ENCODE measurements at places on chromosomes 4 and X.

DNA sequence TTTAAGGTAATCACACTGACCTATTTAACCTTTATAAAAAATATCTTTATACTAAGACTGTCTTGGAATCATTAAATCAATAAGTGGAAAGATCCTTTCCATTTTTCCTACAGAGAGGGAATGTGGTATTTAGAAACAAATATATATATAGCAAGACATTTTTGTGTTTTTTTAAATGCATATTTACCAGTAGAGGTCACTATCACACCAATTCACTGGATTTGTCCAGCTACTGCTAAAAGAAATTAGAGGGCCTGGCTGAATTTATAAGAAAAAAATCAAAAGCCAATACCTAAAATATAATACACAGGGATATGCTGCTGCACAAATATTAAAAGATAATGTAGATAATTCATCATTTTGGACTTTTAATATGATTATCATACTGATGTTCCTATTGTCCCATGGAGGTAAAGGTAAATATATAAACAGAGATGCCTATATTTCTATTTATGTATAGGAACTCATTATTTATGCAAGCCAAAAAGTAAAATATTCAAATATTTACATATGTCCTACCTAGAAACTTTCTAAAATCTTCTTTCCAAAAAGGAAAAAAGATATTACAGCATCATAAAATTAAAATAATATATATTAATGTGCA is 69.5 kb downstream of the PDE5A start:
- DNase-seq = no peak

DNA sequence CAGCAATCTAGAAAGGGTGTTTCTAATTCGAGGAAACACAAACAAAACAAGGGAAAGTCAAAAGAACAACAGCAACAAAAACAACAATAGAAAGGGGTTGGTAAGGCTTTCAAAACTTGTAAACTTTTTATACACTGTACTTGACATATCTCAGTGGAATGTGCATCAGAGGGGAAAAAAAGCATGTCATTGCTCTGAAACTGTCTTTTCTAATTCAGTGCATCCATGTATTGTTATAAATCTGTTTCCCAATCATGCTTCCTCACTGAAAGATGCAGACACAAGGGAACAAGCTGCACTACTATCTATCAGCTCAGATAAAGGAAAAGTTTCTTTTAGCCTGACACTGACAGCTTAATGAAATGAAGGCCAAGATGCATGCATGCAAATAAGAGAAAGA is 44.2 kb upstream of the PCDH18 start:
- no peak for DNase-seq

- DNase-seq = no peak
Measured at GRCh38 chr4:163217505-163217904, 50.8 kb upstream of the NAF1 start.

DNA sequence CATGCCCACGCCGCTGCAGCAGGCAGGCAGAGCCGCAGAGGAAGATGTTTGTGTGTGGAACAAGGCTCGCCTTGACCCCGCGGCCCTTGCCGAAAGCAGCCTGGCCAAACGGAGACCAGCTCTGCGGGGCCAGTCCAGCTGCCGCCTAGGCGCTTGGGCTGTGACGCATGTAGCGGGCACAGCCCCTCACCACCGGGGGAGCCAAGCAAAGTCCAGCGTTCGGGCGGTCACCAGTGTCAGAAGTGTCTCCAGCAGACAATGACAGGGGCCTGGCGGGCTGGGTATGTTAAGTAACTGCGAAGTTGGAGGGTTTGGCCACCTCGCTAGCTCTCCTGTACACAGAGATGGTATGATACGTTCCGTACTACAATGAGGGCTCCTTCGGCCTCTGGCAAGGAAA is 1.3 kb downstream of the AMER1 start:
- DNase-seq = peak; percentile 4

DNA sequence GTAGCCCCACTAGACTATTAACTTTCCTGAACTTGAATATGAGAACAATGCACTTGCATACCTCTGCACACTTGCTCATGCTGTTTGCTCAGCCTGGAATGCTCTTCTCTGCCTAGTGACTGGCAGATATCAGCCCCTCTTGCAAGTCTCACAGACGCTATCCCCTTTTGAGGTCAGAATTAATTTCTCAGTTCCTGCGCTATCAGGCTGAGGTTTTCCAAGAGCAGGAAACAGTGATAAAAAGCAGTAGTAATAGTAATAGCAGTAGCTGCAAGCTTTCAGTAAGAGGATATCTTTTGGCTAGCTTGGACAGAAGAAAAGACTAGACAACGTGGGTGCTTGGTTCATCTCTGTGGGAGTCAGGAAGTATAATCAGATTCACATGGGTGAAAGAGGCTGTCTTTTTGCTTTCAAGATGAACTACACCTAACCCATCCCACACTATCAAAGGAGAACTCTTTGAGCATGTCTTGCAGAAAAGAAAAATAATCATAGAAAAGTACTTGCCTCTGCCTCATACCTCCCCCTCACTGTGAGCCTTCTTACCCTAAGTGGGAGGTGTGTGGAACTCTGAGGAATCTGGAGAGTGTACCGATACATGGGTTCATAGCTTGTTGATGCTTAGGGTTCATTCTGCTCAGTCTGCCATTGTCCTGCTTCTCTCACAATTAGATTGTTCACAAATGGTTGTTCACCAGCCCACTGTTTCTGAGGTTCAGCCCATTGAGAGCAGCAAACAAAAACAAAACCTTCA is 11.3 kb upstream of the DRP2 start:
- DNase-seq = no peak

DNA sequence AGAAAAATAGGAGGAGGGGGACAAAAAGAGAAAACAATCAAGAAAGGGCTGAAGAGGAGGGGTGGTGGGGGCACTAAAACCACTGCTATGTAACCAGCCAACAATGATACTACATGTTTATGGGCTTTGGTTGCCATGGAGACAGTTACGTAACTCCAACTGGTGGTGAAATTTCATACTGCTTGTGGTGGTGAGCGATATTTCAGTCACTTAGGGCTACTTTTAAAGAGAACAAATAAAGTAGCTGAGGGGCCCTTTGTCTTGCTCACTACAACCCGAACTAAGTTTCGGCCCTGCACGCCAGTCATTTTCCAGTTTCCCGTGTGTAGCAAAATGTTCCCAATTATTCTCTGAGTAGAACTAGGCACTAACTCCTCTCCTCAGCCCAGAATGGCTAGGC is 275.2 kb upstream of the EDA2R start:
- no peak for DNase-seq

- no peak for DNase-seq
Measured at GRCh38 chr4:167456619-167457018, 222.3 kb upstream of the SPOCK3 start.

DNA sequence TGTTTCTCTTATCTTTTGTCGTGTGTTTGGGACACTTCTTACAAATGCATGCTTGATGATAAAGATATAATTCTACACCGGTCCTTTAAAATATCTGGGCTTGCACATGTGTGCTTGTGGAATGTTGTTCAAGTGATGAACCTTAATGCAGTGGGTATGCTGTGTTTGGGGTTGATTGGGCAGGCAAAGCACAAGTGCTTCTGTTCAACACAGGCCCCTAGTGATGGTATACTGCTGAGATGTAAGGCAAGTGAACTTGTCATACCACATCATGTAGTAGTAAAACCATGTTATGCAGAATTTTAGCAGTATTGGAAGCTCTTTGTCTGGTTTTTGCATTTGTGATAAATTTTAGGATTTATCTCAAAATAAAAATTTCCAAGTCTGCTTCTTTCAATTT is 23.9 kb downstream of the TBC1D19 start:
- DNase-seq = no peak

DNA sequence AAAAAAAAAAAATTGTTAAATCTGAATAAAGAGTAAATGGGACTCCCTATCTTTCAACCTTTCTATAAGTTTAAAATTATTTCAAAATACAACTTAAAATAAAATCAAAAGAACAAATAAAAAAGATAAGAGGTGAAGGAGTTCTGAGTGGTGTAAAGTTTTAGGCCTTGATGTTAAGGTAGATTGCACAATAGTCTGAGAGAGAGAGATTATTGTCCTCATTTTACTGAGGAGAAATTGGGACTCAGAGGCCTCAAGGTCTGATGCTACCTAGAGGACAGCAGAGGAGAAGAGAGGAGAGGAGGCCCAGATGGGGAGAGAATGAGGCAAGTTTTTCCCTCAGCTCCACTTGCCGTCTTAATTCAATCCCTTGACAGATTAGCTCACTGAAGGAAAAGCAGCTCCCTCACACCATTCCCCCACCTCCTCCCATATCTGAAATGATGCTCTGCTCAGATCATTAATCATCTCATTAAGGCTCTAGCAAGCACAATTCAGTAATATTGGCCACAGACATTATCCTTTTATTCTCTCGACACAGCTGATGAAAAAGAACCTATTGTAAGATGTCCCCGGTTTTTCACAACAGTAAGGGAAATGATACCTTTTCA is 106.3 kb upstream of the PTPN13 start:
- DNase-seq = no peak

GRCh38 chr4:88291003-88291402 is 6.6 kb upstream of the PPM1K start:
- no peak for DNase-seq

- DNase-seq = no peak
Measured at GRCh38 chrX:66633541-66633940, 5.3 kb downstream of the EDA2R start.

DNA sequence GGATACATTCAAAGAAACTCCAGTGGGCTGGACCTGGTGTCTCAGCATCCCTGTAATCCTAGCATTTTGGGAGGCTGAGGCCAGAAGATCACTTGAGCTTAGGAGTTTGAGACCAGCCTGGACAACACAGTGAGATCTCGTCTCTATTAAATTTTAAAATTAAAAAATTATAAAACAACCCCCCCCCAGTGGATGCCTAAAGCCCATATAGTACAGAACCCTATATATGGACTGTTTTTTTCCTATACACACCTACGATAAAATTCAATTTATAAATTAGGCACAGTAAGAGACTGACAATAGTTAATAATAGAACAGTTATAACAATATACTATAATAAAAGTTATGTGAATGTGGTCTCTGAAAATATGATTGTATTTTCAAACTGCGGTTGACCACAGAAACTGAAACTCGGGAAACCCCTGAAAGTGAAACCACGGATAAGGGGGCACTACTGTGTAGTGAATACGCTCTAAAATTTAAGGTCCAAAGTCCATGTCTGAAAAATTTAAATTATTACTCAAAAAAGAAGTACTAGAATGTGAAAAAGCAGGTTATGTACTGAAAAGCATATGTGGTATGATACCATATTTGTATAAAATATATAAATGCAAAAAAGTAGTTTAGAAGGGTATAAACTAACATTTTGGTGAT is 2.0 kb downstream of the SMIM14 start:
- DNase-seq = peak; percentile 37

GRCh38 chr4:10173754-10174749 is 57.5 kb upstream of the WDR1 start:
- DNase-seq = no peak

GRCh38 chr4:151429957-151430570 is 21.1 kb downstream of the FHIP1A start:
- no peak for DNase-seq

GRCh38 chr4:154004507-154005170 is 215.8 kb upstream of the SFRP2 start:
- DNase-seq = no peak

DNA sequence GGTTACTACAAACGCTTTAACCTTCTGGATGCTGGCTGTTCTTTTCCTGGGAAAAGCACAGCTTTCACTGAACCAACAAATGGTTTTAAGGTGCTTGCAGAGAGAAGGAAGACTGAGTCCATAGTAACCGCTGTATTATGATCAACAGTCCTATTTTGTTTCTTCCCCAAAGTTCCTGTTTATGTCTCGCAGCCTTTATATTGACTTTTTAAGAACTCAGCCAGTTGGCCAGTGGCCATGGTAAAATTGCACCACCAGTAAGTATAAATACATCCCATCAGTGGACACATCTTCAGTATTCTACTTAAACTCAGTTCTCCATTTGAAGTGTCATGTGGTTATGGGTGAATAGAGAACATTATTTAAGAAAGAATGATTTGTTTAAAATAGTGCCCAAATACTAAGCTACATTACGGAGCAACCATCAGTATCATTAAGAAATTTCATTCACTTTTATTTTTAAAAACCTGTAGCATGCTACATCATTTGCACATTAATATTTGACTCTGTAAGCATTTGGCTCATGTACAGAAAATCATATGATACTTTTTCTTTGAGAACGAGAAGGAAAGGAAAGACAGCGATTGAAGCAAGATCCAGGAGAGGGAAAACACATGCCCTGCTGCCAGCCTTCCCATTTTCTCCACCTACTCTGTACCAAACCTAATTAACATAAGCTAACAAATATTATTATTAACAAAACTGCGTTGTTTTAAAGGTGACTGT is 287.0 kb downstream of the ARHGAP24 start:
- DNase-seq = no peak

- peak; percentile 4 for DNase-seq
Measured at GRCh38 chrX:11724122-11725017, 33.7 kb upstream of the MSL3 start.

- no peak for DNase-seq
Measured at GRCh38 chr4:15809058-15809457, 30.9 kb downstream of the CD38 start.

DNA sequence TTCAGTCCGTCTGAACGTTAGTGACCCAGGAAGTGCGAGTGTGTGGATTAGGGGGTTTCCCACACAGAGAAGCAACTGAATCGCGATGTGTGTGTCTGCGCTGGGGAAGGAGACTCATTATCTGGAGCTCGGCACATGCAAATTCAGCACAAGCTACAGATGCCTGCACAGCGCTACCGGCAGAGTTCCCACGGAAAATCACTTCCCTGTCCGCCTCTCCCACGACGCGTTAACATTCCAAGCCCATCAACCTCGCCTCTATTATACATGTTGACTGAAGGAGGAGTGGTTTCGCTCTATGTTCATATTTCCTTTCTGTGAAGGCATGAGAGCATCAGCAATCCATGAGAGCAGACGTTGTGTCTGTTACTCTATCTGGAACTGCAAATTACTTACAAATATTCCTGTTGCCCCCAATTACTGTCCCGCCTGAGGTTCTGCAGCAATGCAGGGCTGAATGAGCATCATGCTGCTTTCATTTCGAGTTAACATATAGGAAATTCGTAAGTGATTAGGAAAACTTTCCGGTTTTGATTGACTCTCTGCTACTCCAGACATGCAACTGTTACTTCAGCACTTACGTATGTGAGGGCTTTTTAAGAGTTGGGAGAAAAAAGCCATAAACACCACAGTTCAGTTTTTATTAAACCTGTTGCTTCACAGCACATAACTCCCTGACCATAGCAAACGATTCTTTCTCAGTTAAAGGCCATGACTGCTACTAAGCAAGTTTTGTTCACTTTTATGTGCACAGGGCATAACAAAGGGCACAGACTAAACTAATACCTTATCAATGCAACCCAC is 15.0 kb upstream of the MTNR1A start:
- DNase-seq = no peak

GRCh38 chr4:73843369-73843768 is 6.9 kb downstream of the CXCL6 start:
- DNase-seq = no peak

- DNase-seq = no peak
Measured at GRCh38 chr4:88729146-88729760, 31.6 kb upstream of the NAP1L5 start.

DNA sequence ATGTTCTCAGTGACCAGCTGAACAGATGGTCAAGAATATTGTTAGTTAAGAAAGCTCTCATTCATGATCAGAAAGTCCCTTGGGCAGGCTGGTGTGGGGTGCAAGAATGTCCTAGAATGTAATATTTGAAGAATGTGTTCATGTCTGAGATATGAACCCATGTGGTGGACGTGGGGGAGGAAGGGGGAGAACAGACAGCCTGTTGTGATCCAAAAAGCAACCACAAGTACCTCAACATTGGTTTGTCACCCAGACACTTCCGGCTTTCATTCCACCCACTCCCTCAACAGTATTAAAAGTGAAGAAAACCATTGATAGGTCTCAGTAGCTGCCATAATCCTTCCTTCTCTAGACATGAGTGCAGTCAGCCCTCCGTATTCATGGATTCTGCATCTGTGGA is 82.2 kb downstream of the MAML3 start:
- DNase-seq = peak; percentile 84

All from DND-41 (cell line).